ENCODE measurements at places on chromosomes 13 and 19.

GRCh38 chr19:14952767-14953166, 11.5 kb downstream of the OR7C2 start:
- DNase-seq, result no peak

- DNase-seq, result no peak
These were observed 3.9 kb downstream of the MBNL2 start for GRCh38 chr13:97226013-97226412.

GRCh38 chr19:43692877-43693276, 22.9 kb upstream of the PLAUR start:
- no peak for DNase-seq

DNA sequence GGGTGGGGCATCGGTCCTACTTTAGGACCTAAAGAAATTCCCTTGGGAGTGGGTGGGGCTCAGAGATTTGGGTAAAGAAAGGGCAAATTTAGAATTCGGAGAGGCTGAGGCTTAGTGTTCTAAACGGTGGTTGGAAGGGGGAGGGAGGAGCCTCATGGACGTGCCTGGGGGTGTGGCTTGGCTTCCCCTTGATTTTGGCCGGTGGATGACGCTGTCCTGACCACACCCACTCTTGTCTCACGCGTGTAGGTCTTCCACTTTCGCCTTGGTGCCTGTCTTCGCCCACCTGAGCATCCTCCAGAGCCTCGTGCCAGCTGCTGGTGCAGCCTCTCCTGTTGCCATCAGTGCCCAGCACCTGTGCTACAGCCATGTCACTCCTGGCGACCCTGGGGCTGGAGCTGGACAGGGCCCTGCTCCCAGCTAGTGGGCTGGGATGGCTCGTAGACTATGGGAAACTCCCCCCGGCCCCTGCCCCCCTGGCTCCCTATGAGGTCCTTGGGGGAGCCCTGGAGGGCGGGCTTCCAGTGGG, 1.2 kb upstream of the NUP62 start:
- no peak for DNase-seq

DNA sequence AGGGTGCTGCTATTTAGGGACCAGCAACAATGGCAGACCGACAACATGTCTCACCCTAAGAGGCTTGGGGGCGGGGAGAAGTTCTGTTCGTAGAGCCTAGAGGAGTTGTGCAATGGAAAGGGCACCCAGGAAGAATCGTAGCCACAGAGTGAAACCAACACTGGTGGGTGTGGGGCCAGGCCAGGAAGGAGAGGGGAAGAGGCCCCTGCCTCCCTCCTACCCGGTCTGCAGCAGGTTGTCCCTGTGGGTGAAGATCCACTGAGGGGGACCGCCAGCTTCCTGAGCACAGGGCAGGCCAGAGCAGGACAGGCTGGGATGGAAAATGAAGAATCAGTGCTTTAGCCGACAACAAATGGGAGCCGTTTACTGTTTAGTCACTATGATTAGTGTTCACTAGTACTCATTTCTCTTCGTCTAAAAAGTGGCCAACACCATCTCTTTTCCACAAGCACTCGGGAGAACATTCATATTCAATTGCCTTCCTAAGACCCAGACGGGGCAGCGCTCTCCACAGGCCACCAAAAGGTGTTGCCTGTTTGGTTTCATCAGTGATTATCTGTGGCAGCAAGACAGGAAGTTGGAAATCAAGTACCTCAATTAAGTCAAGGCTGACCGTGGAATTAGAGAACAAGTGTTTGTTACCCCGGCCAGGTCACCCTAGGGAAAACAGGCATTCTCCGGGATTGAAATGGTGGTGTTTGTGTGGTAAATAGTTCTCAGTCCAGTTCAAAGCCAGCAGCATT, 1.1 kb upstream of the ATP11A start:
- DNase-seq, result no peak

- no peak for DNase-seq
These were observed at the start of gene FBXO27 for GRCh38 chr19:39032063-39032918. TSS of gene FBXO27 (minus strand) at chr19:39032549. CDS start at chr19:39032227, 322 bp downstream.

DNA sequence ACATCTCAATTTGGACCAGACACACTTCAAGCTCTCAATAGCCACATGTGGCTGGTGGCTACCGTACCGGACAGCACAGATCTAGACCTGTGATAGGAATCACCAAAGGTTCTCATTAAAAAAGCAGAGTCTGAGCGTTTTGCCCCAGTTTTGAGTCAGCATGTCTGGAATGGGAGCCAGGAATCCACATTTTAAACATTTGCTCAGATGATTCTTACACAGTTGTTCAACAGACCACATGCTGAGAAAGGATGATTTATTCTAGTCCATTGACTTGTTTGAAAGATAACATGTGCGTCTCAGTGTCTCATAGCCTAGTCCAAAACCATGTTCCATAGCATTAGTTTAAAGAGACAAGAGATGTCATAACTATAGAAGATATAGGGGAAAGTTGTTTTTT, 53.4 kb downstream of the FLT3 start:
- DNase-seq, result no peak
